HCEC 1CT (cell line): ENCODE measurements at places on chromosomes 16 and 17.

GRCh38 chr16:138049-138417 lies 440 bp downstream of the NPRL3 start:
- no peak for DNase-seq

- peak; percentile 40 for DNase-seq
Observed at GRCh38 chr17:10668775-10669174, 11.7 kb upstream of the MYH3 start.

GRCh38 chr17:81553018-81553615 lies 964 bp upstream of the FAAP100 start:
- peak; percentile 78 for DNase-seq

- no peak for DNase-seq
Observed at GRCh38 chr16:77912617-77913016, 109.7 kb upstream of the CLEC3A start.

- peak; percentile 11 for DNase-seq
Observed at GRCh38 chr16:30692396-30693064, 6.4 kb upstream of the SRCAP start.

DNA sequence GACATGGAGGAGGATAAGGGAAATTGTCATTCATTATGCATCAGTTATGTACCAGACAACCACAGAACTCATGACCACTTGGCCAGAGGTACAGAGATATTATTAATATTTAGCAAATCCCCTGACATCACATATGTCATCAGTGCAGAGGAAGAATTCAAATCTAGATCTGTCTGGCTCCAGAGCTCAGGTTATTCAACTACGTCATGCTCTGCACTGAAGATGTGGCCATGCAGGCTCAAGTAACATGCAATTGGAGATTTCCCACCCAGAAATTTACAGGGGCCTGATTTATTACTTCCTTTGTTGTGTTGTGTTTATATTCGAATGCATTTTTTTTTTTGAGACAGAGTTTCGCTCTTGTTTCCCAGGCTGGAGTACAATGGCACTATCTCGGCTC lies 224.3 kb downstream of the HS3ST4 start:
- no peak for DNase-seq

DNA sequence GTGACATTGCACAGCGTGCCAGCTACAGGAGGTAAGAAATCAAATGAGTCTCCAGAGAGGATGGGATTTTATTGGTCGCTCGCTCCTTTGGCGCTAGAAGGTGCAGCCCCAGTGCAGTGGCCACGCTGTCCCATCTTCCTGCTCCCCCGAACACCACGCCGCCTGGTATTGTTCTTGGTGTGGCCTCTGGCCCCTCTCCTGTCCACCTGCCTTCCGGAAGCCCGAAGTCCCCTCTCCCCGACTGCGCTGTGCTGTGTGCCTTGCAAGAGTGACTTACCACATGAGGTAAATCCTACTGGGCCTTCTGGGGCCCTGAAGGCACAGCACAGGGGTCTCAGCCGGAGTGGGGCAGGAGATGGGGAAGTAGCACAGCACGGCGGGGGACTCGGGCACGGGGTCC lies 58.2 kb downstream of the MARCHF10 start:
- no peak for DNase-seq

GRCh38 chr17:2233441-2233947 lies 70.1 kb downstream of the SMG6 start:
- peak; percentile 48 for DNase-seq

- DNase-seq = no peak
Observed at GRCh38 chr17:27586203-27586721, 44.7 kb upstream of the LGALS9 start.

DNA sequence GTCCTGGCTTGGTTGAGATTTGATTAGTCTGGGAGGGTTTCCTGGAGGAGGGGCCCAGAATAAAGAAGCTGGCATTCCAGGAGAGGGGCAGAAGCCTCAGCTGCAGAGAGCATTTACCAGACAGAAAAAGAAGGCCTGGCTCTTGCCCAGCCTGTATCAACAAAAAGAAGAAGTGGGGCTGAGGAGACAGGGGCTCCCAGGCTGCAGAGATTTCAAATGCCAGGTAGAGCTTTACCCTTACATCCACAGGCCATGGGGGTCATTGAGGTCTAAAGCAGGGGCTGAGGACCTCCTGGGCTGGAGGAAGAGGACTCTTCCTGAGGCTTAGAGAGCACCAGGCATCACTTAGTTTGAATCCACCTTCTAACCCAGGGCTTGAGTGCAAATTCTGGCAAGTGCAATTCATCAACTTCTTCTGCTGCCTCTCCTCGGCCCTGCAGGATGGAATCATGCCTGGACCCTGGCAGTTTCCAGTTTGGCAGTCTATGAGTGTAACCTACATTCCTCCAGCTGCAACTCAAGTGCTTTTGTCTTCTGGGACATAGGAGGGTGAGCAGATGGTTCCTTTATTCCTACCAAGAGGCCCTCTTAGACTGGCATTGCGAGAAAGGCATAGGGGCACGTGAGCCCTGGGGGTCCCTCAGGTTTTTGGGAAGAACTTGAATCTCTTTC lies 15.3 kb downstream of the CA7 start:
- DNase-seq = no peak

- DNase-seq = no peak
Observed at GRCh38 chr17:41177727-41178271, at the start of gene KRTAP4-2. Gene KRTAP4-2, minus strand, starts transcription at chr17:41178221. Its CDS starts 57 bp downstream, at chr17:41178164.

DNA sequence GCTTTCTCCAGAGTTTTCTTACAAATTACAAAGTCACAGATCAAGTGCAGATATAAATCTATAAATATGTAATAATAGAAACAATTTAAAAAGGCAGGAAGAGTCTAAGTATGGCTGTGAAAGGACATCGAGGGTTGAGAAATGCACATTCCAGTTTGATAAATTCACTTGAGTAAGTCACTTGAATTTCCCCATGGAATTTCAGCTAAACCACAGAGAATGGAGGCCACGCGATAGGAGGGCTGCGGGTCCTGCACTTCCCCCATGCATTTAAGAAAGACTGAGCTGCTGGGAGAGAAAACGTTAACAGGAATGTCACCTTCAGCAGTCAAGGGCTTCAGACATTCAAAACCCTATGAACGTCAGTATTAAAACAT lies 6.1 kb upstream of the MXRA7 start:
- peak; percentile 89 for DNase-seq

DNA sequence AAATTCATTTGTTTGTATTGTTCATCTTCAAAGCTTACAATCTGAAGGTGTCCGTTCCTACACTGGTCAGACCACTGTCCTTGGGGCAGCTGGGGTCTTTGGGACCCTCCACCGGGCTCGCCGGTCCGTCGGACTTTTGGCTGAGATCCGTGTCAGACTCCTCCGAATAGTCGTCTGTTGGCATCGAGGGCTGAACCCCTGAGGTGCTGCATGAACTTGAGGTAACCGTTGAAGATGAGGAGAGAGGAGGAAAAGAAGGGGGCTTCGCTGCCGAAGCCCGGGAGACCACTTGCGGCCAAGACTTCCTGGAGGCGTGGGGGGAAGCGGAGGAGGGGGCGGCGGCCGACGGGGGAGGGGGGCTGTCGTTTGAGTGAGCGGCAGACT lies 260.8 kb downstream of the ZFHX3 start:
- DNase-seq = no peak

GRCh38 chr16:11207646-11208045 lies 48.4 kb downstream of the SOCS1 start:
- no peak for DNase-seq

DNA sequence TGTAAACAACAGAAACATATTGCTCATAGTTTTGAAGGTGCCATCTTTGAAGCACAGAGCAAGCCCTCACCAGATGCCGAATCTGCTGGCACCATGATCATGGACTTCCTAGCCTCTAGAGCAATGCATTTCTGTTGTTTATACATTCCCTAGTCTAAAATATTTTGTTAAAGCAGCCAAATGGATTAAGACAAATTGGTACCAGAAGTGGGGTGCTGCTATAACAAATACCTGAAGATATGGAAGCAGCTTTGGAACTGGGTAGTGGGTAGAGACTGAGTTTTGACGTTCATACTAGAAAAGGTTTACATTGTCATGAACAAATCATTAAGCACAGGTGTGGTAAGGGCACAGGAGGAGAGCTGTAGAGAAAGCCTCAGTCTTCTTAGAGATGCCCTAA lies 13.6 kb downstream of the SGF29 start:
- no peak for DNase-seq

- DNase-seq = no peak
Observed at GRCh38 chr16:22705799-22706198, 108.2 kb upstream of the HS3ST2 start.

GRCh38 chr16:53654946-53655345 lies 48.7 kb downstream of the RPGRIP1L start:
- no peak for DNase-seq

- no peak for DNase-seq
Observed at GRCh38 chr16:87052506-87052905, 264.7 kb downstream of the C16orf95 start.

DNA sequence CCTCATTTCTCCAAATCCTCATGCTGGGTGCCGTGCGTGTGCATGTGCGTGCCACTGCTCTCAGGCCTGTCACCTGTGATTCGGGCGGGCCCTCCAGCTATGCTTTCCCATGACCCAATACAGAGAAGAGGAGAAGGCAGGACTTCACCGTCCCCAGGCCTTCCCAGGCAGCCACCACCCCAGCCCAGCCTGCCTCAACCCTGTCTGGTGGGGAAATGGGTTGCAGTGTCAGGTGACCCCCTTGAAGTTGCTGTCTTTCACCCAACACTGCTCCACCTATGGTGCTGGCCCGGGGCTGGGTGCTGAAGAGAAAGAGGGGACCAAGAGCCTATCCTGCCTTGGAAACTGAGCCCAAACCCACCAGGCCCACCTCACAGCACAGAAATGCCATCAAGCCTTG lies 94.7 kb downstream of the GOSR1 start:
- DNase-seq = no peak

DNA sequence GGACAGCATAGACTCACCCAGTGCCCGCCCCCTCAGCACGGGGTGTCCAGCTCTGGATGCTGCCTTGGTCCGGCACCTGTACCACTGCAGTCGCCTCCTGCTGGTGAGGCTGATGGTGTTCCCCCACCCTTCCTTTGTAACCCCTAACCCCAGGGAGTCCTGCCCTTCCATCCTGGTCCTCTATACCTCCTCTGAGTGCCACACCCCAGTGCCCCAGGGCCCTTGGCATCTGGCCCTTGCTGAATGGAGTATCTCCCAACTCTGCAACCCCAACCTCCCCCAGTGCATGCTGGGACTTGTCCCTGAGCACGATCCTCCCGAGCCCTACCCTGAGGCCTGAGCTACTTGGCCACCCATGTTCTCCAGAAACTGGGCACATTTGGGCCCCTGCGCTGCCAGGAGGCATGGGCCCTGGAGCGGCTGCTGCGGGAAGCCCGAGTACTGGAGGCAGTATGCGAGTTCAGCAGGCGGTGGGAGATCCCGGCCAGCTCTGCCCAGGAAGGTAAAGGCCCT lies 15.8 kb downstream of the RIPOR1 start:
- no peak for DNase-seq

- DNase-seq = no peak
Observed at GRCh38 chr16:8721336-8722024, 47.1 kb downstream of the ABAT start.

DNA sequence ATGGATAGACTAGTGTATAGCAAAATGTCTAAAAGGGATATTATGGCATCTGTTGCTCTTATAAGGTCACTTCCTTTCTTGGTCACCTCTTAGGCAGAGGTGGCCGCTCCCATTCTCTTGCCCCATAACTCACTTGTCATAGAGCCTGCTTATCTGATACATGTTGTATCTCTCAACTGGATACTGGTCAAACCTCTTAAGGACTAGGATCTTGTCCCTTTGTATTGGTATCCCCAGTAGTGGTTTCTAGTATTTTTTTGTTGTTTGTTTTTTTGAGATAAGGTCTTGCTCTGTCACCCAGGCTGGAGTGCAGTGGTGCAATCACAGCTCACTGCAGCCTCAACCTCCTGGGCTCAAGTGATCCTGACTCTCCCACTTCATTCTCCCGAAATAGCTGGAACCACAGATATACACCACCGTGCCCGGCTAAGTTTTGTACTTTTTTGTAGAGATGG lies 27.0 kb downstream of the ZSWIM7 start:
- no peak for DNase-seq

- no peak for DNase-seq
Observed at GRCh38 chr17:41489531-41489930, at the start of gene KRT36. Gene KRT36, minus strand, starts transcription at chr17:41489910. Its CDS starts 46 bp downstream, at chr17:41489864.

DNA sequence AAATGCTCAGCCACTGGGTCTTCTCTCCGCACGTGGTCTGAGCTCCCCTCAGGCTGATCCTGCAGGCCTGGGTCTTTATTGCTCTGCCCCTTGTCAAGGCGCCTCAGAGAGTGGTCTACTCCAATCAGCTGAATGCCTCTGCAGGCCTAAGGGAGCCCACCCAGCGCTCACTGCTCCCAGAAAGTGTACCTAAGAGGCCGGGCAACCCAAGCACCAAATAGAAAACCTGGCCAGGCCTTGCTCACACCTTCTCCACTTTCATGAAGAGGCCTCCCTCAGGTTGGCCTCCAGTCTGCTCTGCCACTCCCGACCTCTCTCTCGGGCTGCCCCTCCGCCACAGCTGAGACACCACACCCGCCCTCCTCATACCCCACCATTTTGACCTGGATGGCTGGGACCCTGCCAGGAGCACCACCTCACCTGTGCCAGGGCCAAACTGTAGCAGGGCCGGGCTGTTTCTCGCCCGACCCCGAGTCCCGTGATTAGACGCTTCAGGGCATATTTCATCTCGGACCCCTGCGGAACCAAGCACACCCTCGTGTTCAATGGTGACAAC lies 665 bp downstream of the MYBBP1A start:
- no peak for DNase-seq

DNA sequence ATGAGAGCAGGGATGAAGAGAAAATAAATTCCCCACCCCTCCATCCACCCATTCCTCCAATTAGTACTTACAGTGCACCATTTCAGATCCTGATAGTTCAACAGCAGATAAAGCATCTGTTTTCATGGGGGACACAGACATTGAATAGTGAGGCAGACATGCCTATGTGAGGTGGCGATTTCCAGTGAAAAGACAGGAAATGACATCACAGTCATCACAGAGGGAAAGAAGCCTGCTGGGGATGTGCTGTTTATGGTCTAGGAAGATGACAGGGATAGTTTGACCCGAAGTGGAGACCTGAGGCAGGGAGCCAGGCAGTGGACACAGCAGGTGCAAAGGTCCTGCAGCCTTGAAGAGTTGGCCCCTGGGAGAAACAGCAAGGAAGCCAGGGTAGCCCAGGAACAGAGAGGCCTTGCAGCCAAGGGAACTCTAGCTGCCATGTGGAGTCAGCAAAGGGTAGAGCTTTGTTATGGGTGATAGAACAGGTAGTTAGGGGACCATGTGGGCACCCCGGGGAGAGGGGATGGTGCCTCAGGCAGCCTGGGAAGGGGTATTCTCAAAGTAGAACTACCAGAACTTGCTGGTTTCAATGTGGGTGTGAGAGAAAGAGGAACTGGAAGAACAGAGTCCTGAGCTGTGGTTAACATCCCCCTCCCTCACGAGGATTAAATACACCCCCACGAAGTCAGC lies 256.6 kb downstream of the CPPED1 start:
- no peak for DNase-seq

GRCh38 chr17:42617956-42618431 lies 8.5 kb downstream of the TUBG1 start:
- no peak for DNase-seq

GRCh38 chr17:73765824-73766563 lies 121.7 kb upstream of the SDK2 start:
- DNase-seq = no peak

- DNase-seq = no peak
Observed at GRCh38 chr17:74928786-74929185, 4.7 kb downstream of the OTOP2 start.
